ENCODE measurements at places on chromosomes 6 and 20.

GRCh38 chr6:162442687-162443086 is 284.9 kb downstream of the PRKN start:
- no peak for DNase-seq

- DNase-seq, result no peak
Observed at GRCh38 chr6:33076406-33076934, 680 bp downstream of the HLA-DPB1 start.

DNA sequence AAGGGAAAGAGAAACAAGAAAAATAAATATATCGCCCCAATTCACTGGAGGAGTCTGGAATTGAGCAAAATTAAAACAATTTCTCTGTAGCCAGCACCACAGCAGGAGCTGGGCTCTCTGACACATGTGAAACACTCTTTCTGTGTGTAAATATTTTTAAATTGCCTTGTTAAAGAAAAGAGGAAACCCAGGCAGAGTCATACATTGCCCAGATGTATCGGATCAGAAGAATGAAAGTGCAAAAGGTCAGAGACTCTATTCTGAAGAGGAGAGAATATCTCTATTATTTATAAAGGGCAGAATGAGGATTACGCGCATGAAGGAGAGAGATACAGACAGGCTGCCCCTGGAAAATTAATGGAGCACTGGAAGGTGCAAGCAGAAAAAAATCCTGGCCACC is 127.0 kb upstream of the MAN1A1 start:
- DNase-seq, result no peak

DNA sequence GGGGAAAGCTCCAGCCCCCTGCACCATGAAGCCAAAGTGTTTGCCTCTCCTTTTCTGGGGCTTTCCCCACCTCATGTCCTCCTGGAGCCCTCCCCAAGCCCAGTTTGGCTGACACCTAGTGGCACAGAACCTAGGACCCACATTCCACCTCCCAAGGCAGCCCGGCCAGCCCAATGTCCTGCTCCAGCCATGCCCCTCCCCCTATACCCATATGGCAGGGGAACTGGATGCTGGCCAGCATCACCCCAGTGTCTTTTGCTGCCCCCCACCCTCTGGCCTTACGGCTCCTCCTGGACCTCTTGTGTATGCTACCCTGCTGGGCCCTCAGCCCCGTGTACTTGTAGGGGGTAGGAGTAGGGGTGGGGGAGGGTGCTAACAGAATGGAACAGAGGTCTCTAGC is 170.1 kb downstream of the KIF6 start:
- no peak for DNase-seq

DNA sequence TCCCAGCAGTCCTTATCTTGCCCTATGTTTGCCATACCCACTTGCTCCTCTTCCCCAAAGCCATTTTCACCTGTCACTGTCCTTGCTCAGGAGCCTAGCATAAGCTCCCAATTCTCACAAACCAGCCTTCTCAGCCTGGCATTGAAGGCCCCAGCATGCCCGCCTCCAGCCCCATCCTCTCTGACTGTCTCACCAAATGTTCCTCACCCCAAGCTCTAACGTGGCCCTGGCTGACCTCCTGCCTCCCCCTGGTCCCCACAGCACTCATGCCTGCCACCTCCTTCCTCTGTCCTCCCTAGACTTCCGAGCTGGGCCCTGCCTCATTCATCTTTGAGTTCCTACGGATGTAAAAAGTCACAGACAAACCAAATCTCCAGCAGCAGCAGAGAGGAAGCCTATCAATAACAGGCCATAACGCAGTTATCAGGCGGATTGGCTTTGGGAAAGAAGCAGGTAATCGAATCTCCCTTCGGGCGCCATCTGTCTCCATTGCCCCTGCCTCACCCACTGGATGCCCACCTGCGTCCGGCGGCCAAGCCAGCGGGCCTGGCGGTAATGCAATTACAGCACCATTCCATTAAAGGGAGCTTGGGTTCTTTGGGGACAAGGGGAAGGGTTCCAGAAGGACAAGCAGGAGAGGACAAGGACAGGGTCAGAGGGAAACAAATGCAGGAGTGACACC is 104.4 kb downstream of the MRPL14 start:
- no peak for DNase-seq

- DNase-seq, result no peak
Observed at GRCh38 chr6:36368921-36369865, 18.3 kb downstream of the ETV7 start.

- DNase-seq, result peak; percentile 73
Observed at GRCh38 chr20:45924391-45925261, 9.9 kb upstream of the PCIF1 start.

DNA sequence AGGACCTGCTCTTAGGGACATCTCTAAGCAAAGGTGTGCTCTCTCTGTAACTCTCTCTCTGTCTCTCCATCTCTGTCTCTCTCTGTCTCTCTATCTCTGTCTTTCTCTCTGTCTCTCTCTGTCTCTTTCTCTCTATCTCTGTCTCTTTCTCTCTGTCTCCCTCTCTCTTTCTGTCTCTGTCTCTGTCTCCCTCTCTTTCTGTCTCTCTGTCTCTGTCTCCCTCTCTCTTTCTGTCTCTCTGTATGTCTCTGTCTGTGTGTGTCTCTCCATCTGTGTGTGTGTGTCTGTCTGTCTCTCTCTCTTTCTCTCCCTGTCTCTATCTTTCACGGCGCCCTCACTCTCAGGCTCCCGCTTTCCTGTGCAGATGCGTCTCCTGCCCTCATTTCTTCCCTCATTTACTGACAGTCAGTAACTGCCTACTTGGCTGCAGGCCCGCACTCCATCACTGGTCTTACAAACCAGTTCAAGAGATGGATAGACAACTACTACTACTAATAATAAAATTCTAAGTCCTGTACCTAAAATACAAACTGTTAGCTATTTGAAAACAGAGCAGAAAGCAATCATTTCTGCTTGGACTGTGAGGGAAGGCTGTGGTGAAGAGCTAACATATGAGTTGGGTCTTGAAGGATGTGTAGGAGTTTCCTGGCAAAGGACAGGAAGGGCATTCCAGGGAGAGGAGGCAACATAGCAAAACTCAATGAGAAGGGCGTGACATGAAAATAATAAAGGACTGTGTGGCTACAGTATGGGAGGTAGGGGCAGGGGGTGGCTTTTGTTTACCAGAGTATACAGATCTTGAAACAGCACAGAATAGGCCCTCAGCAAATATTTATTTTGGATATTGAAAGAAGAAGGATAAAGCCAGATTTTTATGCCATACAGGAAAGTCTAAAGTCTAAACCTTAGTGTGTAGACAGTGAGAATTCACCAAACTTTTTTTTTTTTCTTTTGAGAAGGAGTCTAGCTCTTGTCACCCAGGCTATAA is 67.8 kb upstream of the TAB2 start:
- no peak for DNase-seq

DNA sequence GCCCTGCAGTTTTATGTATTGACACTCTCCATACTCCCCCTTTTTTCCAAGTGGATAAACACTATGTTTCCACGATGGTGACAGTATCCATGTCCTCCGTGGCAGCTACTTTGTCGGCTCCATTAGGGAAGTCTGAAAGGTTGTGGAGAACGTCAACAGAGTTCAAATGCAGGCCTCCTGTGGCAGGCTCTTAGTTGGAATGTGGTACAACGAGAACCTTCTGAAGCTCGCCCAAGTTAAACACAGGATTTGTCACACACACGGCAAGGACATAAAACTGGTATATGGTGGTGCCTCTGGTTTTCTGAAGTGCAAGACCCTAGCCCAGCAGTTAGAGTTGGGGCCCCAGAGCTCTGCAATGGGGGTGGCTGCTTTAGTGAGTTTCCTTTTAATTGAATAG is 187.0 kb upstream of the TAB2 start:
- DNase-seq, result no peak

GRCh38 chr6:137166247-137167098 is 7.0 kb downstream of the IL22RA2 start:
- DNase-seq, result no peak
